ENCODE measurements at places on chromosomes 1 and 21. TPM values are rescaled to one million over a fixed set of nuclear protein-coding genes. Genes with fewer than 3 reads are reported as not detected.

GRCh38 chr1:108199781-108200686 lies at the start of gene SLC25A24:
TSS of gene SLC25A24 (minus strand) at chr1:108200343. CDS start at chr1:108200138, 205 bp downstream.
- H3K36me3 ChIP-seq = peaks cover 38% of the 10 kb centered on the region
- H3K4me3 ChIP-seq = peak within 1 kb of the TSS; percentile 84
- H3K27ac ChIP-seq = peak within 1 kb of the TSS; percentile 78

The HIVEP3 gene
- 28.8 TPM for total RNA-seq

DNA sequence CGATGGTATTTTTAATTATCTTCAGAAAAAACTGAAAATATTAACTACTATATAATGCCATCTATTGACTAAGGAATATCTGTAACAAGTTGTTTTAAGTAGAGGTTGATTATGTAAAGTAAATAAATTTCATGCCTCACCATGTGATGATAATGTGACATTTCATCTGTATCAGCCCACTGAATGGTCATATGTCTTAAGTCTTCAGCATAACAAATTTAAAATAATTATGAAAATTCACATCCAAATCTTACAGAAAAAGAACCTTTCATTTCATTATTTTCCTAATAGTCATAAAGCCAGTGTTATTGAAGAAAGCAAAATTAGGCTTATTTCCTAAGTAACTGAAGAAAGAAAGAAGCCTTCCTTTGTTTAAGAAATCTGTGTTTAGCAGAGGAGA lies 72.6 kb downstream of the ITGB3BP start:
- peaks cover 2% of the 10 kb centered on the region for H3K36me3 ChIP-seq
- H3K27me3 ChIP-seq = no peaks in the 10 kb centered on the region

DNA sequence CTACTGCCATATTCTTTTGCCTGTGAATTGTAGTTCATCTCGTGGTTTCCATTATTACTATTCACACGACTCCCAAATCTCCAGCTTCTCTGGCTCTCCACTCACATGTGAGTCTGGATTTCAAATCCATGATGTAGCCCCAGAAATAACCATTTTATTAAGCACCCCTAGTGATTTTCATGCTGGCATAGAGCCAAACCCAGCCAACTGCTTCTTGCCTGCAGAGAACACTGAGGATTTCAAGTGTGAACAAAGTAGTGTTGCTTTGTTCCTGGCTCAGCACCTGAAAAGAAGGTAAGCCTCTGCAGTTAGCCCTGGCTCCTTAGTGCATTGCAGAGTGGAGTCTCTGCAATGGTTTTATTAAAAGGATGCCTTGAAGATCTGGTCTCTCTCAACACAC lies 25.9 kb downstream of the UTP25 start:
- H3K4me1 ChIP-seq = peaks cover 2% of the 10 kb centered on the region
- no peak overlapping the region for H3K27ac ChIP-seq
- DNase-seq = no peak

DNA sequence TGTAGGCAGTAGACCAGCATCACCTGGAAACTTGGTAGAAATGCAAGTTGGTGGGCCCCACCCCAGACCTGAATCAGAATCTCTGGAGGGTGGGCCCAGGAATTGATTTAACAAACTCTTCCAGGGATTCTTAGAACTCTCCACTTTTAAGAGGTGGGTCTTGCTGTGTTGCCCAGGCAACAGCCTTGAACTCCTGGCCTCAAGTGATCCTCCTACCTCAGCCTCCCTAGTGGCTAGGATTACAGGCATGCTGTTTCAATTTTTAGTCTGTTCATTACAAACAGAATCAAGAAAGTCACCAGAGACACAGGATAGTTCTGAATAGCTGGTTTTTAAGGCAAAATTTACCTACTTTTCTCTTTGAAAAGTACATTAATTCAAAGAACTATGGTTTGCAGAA lies 31.2 kb downstream of the NCF2 start:
- H3K4me3 ChIP-seq = no peak overlapping the region
- H3K36me3 ChIP-seq = peaks cover 49% of the 10 kb centered on the region
- H3K4me1 ChIP-seq = no peaks in the 10 kb centered on the region
- DNase-seq = no peak

The COP1 gene
- 38.8 TPM for total RNA-seq

- DNase-seq = peak; percentile 72
- peaks cover 31% of the 10 kb centered on the region for H3K36me3 ChIP-seq
- H3K4me1 ChIP-seq = peaks cover 23% of the 10 kb centered on the region
- H3K4me3 ChIP-seq = no peak overlapping the region
- no peaks in the 10 kb centered on the region for H3K27me3 ChIP-seq
- H3K27ac ChIP-seq = peak overlapping the region; percentile 66
Measured at GRCh38 chr1:3787349-3787715, 9.0 kb downstream of the LRRC47 start.

GRCh38 chr21:31555741-31556191 lies 103.7 kb upstream of the SOD1 start:
- no peak for DNase-seq
- peaks cover 38% of the 10 kb centered on the region for H3K27me3 ChIP-seq
- no peak overlapping the region for H3K4me3 ChIP-seq
- H3K36me3 ChIP-seq = peaks cover 12% of the 10 kb centered on the region
- no peak overlapping the region for H3K27ac ChIP-seq

The SMIM11 gene
- 3.1 TPM for total RNA-seq

GRCh38 chr1:229241390-229241789 lies 29.5 kb upstream of the RAB4A start:
- no peaks in the 10 kb centered on the region for H3K4me1 ChIP-seq
- no peak for DNase-seq
- peaks cover 2% of the 10 kb centered on the region for H3K27me3 ChIP-seq
- peaks cover 4% of the 10 kb centered on the region for H3K36me3 ChIP-seq

The CADM3 gene
- total RNA-seq = not detected

DNA sequence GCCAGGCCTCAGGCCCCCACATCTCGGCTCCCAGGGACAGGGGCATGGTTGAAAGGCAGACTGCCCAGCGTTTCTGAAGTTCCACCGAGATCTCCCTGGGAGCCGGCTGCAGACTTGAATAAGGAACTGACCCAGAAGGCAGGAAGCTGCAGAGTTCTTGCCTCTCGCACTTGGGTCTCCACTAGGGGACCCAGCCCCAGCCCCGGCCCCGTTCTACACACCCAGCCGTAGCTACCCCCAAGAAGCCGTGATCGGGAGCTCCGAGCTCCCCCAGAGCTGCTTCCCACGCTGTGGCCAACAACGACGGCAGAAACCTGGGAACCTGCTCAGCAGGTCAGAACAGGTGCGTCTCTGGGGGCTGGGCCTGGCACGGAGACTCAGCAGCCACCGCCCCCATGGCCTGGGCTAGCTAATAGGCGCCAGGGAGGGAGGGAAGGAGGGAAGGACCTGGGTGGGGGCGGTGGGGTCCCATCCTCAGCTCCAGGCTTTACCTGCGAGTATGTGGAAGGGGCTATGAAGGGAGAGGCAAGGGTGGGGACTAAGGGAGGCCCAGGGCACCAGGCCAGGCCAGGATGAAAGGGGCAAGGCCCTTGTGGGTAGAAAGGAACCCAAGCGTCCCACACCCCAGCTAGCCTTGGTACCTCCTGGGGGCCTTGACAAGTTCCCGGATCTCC lies at the start of gene NECTIN4:
NECTIN4 (minus strand) TSS at position 308 of the 674 bp plus-strand sequence; CDS start at position 46, 262 bp downstream.
- peaks cover 2% of the 10 kb centered on the region for H3K27me3 ChIP-seq
- H3K4me3 ChIP-seq = no peak within 1 kb of the TSS
- H3K36me3 ChIP-seq = no peaks in the 10 kb centered on the region
- no peak within 1 kb of the TSS for H3K27ac ChIP-seq

All from activated CD4-positive, alpha-beta memory T cell treated with anti-CD3 and anti-CD28 coated beads, Interleukin-2, amount 10 ng/mL, durations not matched to agents 7 days and 5 days (primary cell).